ENCODE measurements at places on chromosomes 16 and 17.

GRCh38 chr17:19610879-19611278 is 37.7 kb upstream of the ALDH3A2 start:
- H3K27me3 ChIP-seq, result no peaks in the 10 kb centered on the region
- no peak overlapping the region for H3K27ac ChIP-seq
- DNase-seq, result no peak
- H3K36me3 ChIP-seq, result no peaks in the 10 kb centered on the region

GRCh38 chr16:8585857-8586256 is 4.5 kb downstream of the TMEM114 start:
- peaks cover 7% of the 10 kb centered on the region for H3K27me3 ChIP-seq
- H3K36me3 ChIP-seq, result no peaks in the 10 kb centered on the region
- no peak for DNase-seq

GRCh38 chr16:57786632-57787518 is 15.4 kb downstream of the KIFC3 start:
- no peaks in the 10 kb centered on the region for H3K27me3 ChIP-seq
- no peak overlapping the region for H3K27ac ChIP-seq
- H3K36me3 ChIP-seq, result no peaks in the 10 kb centered on the region
- peaks cover 5% of the 10 kb centered on the region for H3K4me1 ChIP-seq
- no peak overlapping the region for H3K4me3 ChIP-seq
- DNase-seq, result no peak

DNA sequence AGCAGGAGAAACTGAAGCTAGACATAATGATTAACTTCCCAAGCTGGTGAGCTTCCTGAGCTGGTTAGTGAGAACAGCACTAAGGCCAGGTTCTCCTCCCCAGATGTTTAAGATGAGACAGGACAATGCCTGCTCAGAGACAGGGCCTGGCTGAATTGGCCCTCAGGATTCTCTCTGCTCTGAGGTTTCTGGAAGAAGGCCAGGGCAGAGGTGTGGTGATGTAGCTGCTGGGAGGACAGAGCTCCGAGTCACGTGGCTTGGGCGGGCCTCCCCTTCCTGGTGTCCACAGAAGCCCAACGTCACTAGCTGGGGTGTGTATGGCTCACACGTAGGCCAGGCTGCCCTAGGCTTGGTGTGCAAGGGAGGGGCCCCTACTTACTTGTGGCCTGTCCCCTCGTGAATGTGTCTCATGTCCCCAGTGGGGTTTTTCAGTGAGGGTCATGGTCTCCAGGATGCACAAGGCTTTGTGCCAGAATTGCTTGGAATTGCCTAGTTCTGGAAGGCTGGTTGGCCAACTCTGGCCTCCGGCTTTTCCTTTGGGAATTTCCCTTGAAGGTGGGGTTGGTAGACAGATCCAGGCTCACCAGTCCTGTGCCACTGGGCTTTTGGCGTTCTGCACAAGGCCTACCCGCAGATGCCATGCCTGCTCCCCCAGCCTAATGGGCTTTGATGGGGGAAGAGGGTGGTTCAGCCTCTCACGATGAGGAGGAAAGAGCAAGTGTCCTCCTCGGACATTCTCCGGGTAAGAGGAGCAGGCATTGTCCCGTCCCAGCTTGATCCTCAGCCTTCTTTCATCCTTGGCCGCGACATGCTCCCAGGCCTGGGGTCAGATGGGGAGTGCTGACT is 3.4 kb downstream of the NOD2 start:
- DNase-seq, result peak; percentile 76
- H3K27ac ChIP-seq, result no peak overlapping the region
- no peaks in the 10 kb centered on the region for H3K36me3 ChIP-seq
- no peaks in the 10 kb centered on the region for H3K4me1 ChIP-seq
- H3K27me3 ChIP-seq, result no peaks in the 10 kb centered on the region
- no peak overlapping the region for H3K4me3 ChIP-seq

DNA sequence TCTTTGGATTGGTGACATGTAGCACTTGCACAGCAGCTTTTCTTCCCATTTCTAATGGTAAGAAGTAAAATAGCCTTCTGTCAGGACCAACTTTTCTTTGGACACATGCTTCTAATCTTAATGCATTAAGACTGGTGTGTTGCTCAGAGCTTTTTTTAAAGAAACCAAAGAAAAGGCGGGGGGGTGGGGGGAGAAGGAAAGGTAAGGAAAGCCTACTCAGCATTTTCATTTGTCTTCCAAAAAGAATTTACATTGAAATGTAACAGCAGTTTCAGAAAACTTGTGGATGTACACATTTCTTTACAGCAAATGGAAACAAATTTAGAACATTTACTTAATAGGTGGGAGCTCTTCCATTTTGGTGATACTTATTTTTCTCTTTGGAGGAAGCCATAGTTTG is 49.6 kb downstream of the NLK start:
- no peaks in the 10 kb centered on the region for H3K27me3 ChIP-seq
- H3K27ac ChIP-seq, result no peak overlapping the region
- H3K4me3 ChIP-seq, result no peak overlapping the region
- H3K36me3 ChIP-seq, result no peaks in the 10 kb centered on the region

DNA sequence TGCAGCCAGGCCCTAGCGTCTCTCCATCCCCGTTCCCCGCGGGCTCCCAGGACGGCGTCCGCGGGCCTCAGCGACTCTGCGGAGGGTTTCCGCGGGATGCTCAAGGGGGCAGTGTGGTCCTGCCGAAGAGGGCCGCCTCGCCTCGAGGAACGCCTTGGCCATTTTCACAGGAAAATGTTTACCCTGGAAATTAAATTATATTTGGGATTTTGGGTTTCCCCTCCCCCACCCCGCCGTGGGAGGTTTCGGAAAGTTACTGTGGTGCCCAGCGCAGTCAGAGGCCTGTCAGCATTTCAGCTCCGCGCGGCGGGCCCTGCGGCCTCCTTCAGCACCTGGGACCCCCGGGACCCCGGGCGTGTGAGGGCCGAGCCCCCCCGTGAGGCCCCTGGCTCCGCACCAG is 94.5 kb downstream of the PCTP start:
- no peak overlapping the region for H3K27ac ChIP-seq
- no peaks in the 10 kb centered on the region for H3K36me3 ChIP-seq
- H3K4me1 ChIP-seq, result no peaks in the 10 kb centered on the region
- DNase-seq, result no peak
